NCI-H1436 (cell line): ENCODE measurements at places on chromosomes 11 and 22.

DNA sequence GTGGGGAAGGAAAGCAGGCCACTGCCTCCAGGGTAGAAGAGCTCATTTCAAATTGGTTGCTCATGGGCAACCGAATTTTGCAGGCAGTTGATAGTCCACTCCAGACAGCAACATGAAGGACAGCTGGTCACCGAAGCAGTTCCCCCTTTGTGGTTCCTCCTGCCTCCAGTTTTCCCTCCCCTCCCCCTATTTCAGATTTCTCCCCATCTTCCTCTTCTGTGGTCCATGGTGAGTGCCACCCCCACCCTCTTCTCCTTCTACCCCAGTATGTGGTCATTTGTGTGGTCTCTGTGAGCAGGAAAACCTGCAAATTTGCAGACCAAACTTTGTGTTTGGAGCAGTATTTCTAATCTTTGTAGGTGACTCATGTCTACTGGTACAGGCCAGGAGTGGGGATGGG is 38.2 kb upstream of the PAK1 start:
- no peak for DNase-seq

GRCh38 chr11:23569547-23569946 is 709.3 kb upstream of the CCDC179 start:
- no peak for DNase-seq

- DNase-seq = no peak
Observed at GRCh38 chr22:50396751-50397370, 53.7 kb downstream of the PPP6R2 start.

DNA sequence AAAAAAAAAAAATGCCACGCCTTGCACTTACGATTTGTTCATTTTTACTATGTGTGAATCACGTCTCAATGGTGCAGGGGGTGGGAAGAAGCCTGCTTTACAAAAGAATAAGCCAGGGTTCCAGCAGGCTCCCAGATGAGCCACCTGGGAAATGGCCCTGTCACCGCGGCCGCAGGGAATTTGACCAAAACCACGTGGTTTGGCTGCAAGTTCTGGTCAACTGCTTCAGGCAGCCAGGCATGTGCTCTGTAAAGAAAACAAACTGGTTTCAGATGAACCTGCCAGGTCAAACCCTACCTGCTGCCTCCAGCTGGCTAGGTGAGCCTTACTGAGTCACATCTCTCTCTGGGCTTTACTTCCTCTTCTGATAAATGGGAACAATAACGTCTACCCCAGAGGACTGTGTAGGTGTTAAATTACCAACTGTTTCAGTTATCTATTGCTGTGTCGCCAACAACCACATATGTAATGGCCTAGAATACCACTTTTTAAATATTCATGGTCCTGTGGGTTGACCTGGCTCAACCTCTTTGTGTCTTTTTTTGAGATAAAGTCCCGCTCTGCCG is 30.5 kb upstream of the GCAT start:
- no peak for DNase-seq

DNA sequence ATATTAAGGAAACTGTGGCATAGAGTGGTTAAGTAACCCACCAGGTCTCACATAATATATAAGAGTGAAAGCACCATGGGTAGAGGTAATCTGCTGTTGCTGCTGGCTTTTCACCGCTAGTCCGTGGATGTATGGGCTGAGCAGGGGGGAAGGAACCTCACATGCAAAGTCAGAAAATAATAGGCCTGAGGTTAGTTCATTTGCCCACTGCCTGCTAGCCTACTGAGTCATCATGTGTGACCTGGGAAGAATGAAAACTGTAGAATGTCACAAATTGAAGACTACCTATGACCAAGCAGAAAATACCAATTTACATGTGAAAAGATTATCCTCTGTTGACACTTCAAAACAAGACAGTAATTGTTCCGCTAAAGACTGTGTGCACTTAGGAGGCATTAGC is 560.1 kb upstream of the FAT3 start:
- no peak for DNase-seq

- DNase-seq = no peak
Observed at GRCh38 chr22:47133061-47133969, 370.9 kb downstream of the TBC1D22A start.

DNA sequence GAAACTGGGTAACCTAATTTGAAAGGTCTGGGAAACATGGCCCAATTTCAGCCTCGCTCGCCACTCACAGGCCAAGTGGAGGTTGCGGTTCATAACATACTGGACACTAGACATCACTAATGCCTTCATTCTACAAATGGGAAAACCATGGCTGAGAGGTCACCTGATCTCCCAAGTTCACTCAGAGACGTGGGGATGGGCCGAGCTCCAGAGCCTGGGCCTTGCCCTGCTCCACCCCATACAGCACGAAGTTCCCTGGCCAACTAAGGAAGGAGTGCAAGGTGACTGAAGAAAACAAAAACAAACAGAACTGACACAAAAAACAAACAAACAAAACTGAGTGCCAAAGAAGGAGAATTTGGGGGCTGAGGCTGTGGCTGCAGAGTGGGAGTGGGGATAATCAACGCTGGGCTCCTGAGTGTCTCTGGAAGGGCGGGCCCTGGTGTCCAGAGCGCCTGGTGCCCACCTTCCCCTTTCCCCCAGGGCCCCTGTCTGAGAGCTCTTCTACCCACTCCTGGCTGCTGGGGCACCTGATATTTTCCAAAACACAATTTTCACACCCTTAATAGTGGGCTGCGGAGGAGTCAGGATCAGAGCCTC is 46.5 kb upstream of the ADA2 start:
- DNase-seq = no peak

- no peak for DNase-seq
Observed at GRCh38 chr22:46846150-46846831, 83.8 kb downstream of the TBC1D22A start.

DNA sequence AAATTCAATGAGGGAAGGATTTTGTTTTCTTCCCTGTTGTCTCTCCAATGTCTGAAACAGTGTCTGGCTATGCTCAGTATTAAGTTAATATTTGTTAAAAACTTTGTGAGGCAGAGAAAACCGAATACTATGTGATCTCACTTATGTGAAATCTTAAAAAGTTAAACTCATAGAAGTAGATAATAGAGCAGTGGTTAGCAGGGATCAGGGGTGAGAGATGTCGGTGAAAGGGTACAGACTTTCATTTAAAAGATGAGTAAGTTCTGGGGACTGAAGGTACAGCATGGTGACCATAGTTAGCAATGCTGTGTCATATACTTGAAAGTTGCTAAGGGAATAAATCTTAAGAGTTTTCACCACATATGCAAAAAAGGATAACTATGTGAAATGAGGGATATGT is 244.6 kb downstream of the AASDHPPT start:
- no peak for DNase-seq

DNA sequence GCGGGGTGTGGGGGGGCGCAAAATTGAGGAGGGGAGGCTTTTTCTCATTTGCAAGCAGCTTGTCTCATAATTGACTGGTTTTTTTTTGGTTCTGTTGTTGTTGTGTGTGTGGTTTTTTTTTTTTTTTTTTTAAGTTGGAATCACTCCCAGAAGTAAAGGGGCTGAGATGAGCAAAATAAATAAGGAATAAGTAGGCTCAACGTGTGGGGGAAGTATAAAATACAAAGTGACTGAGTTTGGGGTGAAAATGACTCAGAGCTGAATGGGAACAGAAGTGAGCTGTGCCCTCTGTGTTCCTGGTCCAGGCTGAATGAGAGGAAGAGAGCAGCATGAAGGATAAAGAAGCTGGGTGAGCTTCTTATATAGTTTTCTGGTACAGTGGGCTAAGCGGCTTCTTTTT is 90.0 kb downstream of the GRIK4 start:
- no peak for DNase-seq

DNA sequence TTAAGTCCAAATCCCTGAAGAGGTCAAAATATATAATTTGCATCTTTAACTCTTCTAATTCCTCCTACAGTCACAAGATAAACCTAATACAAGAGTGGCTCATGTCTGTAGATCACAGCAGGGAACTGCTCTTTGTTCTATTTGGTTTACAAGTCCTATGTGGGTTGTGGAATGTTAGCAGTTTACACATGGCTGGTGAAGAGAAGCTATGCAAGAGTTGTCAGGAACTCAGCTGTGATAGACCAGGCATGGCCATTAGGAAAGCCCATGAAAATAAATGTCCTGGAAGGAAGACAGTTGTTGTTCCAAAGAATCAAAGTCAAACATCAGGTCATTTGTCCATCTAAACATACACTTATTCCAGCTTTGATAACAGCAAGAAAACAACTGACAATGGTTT is 312.4 kb upstream of the PITPNB start:
- no peak for DNase-seq

- DNase-seq = no peak
Observed at GRCh38 chr11:35305670-35306382, 113.5 kb downstream of the SLC1A2 start.

GRCh38 chr11:71189768-71190315 is 62.5 kb downstream of the SHANK2 start:
- no peak for DNase-seq

DNA sequence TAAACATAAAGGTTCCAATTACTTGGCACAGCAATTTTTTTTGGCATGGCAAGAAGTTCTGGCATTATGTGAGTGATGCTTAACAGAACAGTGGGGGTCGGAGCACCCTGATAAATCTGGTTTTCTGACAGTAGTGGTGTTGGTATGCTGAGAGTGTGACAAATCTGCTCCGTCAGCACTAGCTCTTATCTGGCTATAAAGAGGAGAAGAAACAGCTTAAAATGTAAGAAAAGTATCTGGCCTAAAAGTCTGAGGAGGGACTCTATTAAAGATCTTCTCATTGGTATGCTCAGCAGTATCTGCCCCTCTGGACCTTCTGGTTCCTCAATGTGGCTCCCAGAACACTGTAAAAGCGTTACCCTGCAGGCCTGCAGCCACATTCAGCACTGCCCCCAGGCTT is 137.4 kb downstream of the PLEKHA7 start:
- DNase-seq = no peak

DNA sequence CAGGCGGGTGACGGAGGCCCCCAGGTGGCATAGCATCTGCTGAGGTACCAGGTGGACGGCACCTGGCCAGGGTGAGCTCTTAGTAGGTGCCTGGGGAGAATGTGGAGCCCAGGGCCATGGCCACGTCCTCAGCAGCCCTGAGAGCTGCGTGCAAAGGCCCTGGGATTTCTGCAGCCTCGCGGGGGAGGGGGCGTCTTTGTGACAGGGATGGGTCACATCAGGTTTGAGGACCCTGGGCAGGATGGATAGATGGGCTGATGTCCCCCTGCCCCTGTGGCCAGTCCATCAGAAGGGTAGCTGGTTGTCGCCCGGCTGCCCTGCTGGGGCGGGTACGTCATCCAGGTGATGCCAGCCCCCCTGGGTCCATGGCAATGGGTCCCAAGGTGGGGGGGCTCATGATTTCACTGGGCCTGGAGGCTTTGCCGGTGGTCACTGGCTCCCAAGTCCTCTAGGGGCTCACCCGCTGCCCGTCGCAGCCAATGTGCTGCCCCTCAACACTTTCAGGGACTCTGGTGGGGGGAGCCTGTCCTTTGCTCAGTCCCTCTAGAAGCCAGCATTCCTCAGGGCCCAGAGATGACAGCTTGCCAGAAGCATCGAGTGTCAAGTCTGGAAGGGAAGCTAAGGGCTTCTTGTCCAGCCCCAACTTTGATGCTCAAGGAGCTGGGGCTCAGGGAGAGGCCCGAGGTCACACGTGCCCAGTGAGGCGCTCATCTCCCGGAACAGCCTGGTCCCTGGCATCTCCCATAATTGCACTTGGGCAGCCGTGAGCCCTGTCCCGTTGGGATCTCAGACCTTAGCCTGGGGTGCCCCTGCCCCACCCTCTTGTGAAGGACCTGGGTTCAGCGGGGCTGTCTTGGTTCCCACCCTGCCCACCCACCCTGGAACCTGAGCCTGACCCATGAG is 777 bp downstream of the TBX10 start:
- no peak for DNase-seq

DNA sequence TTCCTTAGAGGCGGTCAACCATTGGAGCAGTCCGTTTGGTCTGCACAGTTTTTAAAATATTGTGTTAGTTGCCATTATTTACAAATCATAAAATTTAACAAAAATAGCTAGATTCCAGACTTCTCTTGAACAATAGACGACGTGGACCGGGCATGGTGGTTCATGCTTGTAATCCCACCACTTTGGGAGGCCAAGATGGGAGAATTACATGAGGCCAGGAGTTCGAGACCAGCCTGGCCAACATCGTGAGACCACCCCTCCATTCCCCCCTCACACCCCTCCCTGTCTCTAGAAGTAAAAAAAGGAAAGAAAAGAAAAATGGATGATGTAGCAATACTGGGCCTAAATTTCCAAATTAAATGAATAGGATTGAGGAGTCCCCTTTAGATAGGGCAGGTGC is 965 bp downstream of the SLC37A2 start:
- DNase-seq = no peak

DNA sequence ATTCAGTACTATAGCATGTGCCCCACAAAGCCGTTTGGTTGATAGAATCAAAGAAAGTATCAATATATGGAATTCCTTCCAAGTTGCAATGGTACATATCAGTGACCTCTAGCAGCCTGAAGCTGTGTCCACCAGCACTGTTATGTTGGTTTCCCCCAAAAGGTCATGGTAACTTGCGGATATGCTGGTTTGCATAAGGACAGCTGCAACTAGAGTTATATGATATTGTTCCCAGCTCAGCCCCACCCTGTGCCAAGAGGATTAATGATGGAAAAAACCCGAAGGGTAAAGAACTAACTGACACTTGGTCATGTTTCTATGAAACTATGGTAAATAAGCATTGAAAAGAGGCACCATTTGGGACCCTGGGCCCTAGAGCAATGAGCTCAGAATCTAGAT is 93.5 kb downstream of the PDHX start:
- no peak for DNase-seq

DNA sequence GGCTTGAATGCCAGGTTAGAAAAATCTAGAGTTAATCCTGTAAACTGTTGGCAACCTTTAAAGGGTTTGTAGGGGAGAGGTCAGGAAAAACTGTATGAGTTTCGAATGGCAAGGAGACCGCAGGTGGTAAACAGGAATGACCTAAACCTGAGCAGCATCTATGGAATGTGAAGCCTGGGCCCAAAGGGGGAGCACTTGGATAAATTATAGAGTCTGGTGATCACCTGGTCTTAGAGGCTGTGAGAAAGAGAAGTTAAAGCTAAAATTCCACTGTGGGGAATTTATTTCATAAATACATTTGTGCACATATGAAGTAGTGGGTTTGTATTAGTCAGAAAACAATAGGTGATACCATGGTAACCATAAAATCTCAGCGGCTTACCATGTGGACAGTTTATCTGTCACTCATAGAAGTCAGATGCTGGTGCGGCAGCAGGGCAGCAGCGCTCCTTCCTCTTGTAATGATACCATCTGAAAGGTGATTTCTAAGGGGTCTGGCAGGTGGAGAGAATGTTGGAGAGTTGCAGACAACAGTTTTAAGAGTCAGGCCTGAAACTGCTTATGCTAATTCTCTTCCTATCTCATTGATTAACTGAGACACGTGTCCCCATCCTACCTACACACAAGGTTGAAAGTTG is 1104.4 kb upstream of the CCDC90B start:
- no peak for DNase-seq

DNA sequence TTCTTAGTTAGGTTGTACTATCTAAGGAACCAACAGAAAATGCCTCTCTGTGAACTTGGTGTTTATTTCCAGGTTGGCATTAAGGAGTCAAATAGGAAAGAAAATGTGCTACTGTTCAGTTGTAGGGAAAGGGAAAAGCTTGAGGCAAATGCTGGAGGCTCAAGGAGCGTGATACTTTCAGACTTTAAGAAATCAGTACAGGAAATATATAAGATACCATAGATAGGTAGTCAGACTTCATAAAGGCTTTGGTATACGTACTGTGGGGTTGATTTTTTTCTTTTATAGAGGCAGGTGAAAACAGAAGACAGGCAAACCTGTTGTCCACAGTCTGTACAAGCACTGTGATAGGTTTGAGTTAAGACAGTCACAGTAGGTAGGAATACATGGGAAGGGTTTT is 30.8 kb downstream of the EP300 start:
- DNase-seq = no peak
